ENCODE measurements at places on chromosomes 2 and 18.

- no peak for DNase-seq
Observed at GRCh38 chr2:227161947-227162346, 2.1 kb downstream of the COL4A4 start.

DNA sequence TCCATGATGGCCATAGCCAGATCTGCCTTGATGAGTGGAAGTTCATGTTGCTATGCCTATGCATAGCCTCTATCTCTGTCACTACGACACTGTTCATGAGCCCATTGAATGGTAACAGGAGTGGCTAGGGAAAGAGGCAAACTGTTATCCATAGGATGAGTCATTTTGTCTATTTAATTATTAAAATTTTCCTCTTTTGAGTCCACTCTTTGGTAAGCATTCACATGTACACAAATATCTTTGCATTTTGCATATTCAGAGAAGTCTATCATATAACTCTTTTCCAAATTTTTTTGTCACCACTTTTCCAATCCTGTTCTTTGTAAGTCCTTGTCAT lies 364.4 kb downstream of the KCNJ3 start:
- DNase-seq = no peak

- DNase-seq = no peak
Observed at GRCh38 chr2:161576421-161576820, 47.8 kb upstream of the SLC4A10 start.

DNA sequence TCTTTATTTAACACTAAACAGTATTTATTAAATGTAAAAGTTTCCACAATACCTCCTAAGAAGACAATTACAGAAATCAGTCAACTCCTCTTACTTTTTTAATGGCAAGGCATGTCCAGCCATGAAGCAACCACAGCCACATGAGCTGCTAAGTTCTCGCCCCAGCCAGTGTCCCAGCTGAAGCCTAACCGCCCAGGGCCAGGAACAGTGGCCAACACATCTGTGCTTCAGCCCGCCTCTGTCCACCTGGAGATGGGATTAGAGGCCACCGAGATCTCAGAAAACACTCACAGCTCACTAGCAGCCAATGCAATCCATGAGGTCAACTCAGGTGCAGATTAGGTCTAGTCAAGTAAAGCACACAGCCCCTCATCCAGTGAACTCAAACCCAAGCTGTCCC lies 40.2 kb downstream of the PID1 start:
- DNase-seq = no peak

DNA sequence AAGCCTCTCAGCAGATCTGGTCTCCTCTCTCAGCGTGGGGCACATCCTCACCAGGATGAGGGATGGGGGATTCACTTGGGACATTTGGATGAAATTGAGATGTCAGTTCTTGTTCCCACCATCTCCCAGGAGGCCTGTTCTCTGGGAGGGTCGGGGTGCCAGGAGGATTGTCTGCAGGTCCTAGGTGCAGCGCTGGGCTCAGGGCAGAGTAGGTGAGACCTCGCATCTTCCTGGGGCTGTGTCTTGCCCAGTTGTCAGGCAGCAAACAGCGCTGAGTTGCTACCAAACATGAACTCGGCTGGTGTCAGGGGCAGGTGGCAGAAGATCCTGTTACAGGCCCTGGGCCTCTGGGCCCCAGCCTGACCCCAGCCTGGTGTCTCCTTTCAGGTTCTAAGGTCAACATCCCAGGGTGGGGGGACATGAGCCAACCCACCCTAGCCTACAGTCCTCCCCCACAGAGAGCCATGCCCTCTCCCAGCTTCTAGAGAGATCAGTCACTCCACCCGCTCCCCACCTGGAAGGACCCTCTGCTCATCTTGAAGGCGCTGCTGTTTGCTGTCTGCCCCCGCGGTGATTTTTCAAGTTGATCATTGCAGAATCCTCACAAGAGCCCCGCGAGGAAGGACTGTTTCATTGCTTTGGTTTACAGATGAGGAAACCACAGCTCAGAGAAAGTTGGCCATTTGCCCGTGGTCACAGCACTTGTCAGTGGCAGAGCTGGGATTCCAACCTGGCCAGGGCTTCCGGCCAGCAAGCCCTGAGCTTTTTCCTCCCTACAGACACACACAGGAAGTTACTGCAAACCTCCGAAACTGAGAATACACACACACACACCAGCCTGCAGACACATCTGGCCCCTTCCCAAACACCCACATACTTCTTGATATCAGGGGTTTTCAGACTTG lies 83.9 kb downstream of the STPG4 start:
- peak; percentile 56 for DNase-seq

DNA sequence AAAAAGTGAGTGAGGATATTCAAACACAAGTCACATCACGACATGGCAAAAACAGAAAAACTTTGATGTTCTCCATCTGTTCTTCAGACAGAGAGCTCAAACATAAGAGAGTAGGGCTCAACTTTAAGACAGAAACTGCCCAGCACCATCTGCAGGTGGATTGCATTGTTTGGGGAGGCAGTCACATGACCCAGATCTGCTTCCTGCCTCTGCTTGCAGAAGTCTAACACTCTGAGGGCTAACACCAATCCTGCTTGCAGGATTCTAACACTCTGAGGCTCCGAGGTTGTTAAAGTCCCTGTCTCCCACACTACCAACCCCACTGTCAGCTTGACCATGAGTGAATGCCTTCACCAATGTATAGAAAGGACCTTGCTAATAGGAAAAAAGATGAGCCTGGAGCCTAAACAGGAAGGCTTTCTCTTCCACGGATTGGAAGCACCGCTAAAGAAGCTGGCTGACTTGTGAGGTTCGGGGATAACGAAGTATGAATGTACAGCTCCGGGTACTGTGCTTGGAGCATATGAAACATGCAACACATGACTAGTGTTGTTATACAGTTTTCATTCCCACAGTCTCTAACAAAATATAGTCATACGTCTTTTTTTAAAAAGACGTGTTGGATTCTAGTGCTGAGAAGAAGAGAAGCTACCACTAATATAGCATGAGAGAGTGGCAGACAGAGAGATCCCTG lies 176.6 kb upstream of the CREB1 start:
- no peak for DNase-seq

- DNase-seq = no peak
Observed at GRCh38 chr18:24677011-24677410, 216.6 kb downstream of the HRH4 start.

DNA sequence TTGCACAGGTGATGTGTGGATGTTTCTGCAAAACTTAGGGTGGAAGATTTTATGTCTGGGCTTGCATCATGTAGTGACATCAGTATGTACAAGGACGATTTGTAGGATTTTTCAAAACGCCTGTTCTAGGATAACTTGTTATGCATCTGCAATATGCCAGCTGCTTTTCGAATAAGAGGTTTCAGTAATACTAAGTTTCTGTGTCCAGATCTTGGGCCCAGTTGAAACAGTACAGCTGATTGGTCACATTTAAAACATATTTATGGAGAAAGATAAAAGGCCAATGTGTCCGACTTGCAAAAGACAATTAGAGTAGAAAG lies 1.2 kb downstream of the PTPN4 start:
- no peak for DNase-seq

DNA sequence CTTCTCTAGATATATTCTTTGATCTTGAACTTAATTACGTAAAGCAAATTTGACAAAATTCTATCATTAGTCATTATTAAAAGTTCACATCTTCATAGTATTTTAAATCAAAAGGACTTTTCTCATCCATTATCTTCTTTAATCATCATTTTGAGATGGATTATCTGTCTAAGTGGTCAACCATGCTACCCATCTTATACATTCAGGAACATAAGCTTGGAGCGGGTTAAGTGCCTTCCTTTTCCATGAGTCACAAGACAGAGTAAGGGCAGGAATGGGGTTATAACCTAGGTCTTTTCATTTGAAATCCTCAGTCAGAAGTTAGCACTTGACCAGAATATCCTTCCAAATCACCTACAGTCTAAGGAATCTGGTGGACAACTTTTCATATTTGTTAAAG lies 297.1 kb downstream of the TCF4 start:
- no peak for DNase-seq

DNA sequence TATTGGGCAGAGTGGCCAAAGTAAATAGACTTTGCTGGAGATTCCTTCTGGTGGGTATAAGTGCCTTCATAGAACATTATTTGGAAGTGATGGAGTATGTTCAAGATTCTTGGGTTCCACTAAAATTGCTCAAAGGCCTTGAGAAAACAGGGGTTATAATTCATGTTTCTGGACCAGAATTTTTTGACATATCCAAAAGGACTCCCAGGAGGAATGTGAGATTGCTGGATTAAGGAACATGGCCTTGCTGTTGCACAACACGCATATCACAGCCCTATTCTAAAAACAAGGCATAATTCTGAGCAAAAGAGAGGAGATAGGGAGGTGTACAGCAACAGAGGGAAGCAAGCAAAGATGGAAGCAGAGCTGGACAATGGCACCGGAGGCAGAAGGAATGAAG lies 111.7 kb upstream of the TNP1 start:
- no peak for DNase-seq

DNA sequence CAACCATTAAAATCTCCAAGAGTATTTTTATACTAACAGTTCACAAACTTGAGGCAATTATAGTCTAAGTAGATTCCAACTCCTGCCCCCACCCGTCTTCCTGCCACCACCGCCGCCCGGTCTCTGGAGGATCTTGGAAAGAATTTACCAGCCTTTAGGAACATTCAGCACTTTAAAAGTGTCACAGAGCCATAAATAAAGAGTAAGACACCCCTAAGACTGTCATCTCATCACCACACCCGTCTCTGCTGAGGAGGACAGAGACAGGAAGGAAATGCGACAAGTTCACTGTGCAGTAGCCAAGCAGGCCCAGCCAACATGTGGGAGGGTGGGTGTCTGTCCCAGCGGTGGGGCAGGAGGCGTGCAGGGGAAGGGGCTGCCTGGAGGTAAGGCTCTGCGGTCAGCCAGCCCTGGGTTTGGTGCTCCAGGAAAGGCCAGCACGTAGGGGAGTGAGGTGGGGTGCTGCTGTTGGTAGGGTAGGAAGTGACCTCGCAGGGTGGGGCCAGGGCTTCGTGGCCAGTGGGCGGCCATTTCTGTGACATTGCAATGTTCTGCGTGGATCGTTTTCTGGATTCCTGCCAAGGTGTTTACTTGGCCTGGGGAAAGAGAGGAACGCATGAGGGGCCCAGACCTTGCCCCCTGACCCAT lies 111.6 kb downstream of the FAM210A start:
- no peak for DNase-seq

- no peak for DNase-seq
Observed at GRCh38 chr2:30628341-30628740, 178.9 kb downstream of the CAPN13 start.

GRCh38 chr2:120736202-120736623 lies 545 bp downstream of the GLI2 start:
- DNase-seq = no peak

DNA sequence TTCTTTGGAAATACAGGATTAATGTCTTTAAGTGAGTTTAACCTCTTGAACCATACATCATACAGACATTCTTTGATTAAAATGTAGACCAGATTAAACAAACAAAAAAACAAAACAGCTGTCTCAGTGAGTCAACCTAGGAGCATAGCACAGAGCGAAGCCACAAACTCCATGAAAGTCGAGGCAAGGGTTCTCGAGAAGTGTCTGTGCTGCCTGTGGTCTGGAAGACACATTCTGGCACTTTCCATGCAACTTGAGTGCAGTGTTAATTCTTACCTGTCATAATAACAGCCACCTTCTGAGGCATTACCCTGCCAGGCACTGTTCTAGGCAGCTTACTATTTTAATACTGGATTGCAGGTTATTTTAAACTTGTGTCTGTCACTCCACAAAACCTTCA lies 435.5 kb upstream of the MMADHC start:
- no peak for DNase-seq

DNA sequence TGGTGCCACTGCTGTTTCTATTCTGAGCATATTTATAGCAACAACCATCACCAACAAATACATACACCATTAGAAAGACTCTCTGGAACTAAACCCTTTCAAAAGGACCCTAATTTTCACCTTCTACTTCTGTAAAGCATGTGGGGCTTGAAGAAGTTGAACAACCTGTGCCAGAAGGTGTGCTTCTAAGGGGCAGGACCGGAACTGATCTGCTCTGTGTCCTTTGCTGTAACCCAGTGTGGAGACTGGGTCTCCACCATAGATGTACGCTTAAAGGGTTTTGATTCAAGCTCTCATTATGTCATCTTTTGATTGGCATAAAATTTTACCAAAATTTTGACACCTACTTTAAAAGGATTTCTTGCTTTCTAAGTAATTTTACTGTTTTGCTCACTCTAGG lies 40.3 kb downstream of the WDR43 start:
- no peak for DNase-seq

DNA sequence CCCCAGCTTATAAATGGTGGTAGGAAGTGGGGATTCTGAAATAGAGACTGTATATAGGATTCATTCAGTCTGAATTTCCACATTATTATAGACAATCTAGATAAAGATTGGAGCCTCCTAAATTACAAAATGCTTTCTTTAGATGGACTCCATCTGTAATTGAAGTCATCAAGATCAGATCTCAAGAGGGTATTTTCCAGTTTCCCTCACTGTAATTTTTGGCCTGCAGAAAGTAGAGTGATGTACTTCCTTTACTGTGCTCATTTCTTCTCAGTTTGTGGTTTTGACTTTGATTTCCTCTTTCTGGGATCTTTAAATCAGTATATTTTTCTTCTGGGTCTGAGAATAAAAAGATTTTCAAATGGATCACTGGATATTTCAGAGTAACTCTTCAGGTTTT lies 7.2 kb downstream of the BABAM2 start:
- no peak for DNase-seq

GRCh38 chr2:108858894-108859293 lies 72.3 kb downstream of the CCDC138 start:
- DNase-seq = no peak

DNA sequence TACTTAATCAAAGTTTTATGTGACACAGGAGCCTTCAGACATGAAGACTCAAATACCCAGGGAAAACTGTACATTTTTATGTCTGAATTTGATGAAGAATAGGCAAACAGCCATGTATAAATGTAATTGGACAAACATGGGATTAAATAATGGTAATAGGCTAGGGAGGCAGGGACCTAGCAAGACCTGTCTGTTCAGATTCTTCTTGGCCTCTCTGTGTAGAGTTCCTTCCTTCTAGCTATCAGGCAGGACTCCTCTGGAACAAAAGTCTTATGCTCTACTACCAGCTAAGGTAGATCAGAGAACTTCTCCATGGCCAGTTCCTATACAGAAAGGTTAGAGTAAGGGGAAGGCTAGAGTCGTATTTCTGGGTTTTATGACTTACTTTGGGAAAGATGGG lies 9.5 kb upstream of the PARD3B start:
- DNase-seq = no peak

- DNase-seq = no peak
Observed at GRCh38 chr2:199465988-199466691, 8.4 kb upstream of the SATB2 start.

GRCh38 chr2:106563195-106563594 lies 76.0 kb downstream of the CD8B2 start:
- DNase-seq = no peak

DNA sequence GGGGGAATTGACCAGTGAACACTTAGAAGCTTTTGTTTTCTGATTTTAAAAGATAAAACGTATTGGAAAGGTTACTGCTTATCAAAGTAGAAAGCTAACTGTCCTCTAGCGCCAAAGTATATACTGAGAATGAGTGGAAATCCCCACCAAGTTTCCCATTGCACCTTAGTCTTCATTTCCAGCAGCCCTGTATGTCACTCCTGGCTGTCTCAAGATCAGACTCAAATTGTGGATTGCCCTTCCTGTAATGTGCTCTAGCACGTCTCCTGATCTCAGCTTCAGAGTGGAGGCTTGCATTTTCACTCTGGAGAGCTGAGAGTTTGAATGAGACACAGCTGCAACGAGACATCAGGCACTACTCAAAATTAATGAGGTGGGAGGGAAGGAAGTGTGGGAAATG lies 26.6 kb downstream of the MFF start:
- DNase-seq = no peak

- no peak for DNase-seq
Observed at GRCh38 chr2:28334527-28334894, 58.1 kb upstream of the FOSL2 start.

- no peak for DNase-seq
Observed at GRCh38 chr18:55501579-55501978, 86.4 kb downstream of the TCF4 start.

Measured in amygdala (tissue), 56 donors.